ENCODE measurements at places on chromosomes 7 and 10. TPM values are rescaled to one million over a fixed set of nuclear protein-coding genes. Genes with fewer than 3 reads are reported as not detected.

Gene PAPSS2
- total RNA-seq = 16.9 TPM

Gene AGBL3
- 2.6 TPM for total RNA-seq

DNA sequence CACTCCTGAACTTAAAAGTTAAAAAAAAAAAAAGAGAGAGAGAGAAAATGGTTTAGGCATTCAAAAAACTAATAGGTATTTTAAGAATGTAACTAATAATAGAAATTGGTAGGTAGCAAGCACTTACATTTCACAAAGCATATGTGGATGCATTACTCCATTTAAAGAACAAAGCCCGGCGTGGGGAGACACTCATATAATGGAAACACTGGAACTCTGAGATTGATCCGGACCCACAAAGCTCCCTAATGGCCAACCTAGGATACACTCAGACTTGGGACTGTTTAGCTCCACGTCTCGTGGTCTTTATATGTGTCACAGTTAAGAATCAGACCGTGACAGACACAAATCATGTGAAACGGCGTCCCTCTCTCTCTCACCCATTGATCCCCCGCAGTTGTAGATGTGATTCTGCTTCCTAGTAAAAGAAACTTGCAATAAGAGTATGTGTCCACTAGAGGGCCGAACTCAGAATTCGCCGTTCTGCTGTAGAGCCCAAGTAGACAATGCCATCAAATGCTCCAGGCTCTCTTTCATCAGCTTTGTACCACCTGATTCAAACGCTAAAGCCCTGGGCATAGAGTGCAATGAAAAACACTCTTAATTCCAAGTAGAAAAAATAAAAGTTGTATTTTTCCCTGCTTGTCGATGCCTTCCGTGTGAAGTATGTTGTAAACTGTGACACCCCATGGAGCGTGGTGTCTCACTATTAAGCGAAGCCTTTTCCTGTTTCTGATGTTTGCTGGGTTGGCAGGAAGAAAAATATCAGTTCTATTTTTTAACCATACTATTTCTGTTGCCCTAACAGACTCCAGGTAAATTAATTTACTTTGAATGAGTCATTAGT, 429.0 kb upstream of the MTPN start:
- H3K4me3 ChIP-seq = no peak overlapping the region
- H3K27ac ChIP-seq = no peak overlapping the region
- peak; percentile 31 for DNase-seq
- H3K27me3 ChIP-seq = no peaks in the 10 kb centered on the region
- H3K36me3 ChIP-seq = no peaks in the 10 kb centered on the region

DNA sequence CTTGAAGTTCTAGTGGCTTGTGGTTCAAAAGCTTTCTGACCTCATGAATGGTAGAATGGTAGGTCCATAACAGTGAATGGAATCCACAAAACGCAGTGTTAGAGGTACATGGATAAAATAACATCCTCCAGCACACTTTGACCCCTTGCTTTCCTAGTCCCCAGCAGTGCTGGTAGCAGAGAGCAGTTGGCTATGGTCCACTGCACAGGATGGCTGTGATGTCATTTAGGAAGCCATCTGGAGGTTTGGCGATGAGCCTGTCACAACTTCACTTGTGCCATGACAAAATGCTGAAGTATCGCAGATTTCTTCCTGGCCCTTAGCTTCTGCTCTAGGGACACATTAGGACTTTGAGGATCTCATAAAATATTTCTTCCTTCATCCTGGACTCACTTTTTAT, 300.0 kb upstream of the FZD8 start:
- no peak overlapping the region for H3K4me3 ChIP-seq
- peaks cover 11% of the 10 kb centered on the region for H3K4me1 ChIP-seq
- no peak for DNase-seq
- H3K36me3 ChIP-seq = no peaks in the 10 kb centered on the region
- H3K27ac ChIP-seq = no peak overlapping the region

DNA sequence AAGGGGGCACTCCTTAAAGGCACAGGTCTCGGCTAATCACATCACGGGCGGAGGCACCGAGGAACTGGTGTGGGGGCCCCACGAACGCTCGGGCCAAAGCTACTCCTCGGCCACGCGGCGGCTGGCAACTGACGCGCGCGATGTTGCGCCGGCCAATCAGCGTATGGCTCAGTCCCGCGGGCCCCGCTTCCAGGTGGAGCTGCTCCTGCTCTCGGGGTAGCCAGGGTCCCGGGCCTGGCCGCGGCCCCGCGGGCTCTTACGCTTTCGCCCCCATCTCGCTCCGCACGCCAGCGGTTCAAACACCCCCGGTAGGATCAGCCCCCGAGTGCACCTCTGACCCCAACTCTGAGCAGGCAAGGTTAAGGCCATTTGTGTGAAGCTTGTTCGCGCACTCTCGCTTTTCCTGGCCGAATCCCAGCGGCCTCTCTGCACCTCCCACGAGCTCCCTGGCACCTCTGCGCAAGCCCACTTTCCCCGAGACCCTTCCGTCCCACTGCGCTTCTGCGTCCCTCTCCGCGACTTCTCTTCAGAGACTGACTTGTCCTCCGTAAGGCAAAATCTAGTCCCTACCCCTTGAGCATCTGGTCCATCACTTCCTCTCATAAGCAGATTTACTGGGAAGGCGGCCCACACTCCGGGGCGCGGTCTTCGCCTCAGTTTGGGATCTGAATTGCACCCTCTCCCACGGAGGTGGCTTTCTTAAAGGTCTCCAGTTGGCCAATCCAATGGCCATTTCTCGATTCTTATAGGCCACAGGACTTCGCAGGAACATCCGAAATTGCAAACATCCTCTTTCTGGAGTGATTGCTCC, 200.9 kb upstream of the TBX20 start:
- no peak overlapping the region for H3K4me3 ChIP-seq
- H3K27ac ChIP-seq = no peak overlapping the region
- no peaks in the 10 kb centered on the region for H3K36me3 ChIP-seq
- no peak for DNase-seq
- H3K27me3 ChIP-seq = peaks cover 7% of the 10 kb centered on the region
- H3K4me1 ChIP-seq = peaks cover 9% of the 10 kb centered on the region

DNA sequence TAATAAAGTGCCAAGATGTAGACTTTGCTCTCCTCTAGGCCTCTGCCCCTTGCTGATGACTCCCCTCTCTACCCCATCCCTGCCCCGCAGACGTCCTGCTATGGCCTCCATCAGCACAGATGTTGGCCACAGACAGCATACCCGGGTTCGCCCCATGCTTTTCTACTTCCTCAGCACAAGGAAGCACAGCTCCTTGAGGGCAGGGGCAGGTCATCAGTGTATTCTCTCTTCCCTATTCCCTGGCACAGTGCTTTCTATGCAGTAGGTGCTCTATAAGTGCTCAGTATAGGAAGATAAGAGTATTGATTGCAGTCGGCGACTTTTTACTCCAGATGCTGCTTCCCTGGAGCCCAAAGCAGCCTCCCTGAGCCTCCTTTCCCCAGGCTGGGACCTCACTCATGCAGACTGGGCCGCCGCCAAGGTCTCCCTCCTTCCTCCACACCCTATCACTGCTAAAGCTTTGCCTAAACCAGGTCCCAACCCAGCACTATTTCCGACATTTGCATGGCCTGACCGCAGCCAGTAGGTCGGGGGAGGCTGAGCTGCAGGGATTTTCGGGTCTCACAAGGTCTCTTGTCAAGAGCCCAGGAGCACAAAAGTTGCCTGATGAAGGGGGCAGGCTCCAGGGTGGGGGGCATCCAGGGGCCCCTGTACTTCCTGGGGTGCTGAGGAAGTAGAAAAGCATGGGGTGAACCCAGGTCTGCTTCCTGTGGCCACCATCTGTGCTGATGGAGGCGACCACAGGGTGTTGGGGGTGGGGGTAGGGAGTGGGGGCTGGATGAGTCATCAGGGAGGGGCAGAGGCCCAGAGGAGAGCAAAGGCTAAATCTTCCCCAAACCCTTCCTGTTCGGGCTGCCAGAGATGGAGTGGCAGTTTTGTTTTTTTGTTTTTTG, 8.0 kb downstream of the CALHM3 start:
- H3K4me3 ChIP-seq = no peak overlapping the region
- no peaks in the 10 kb centered on the region for H3K27me3 ChIP-seq
- DNase-seq = no peak
- H3K36me3 ChIP-seq = no peaks in the 10 kb centered on the region
- H3K27ac ChIP-seq = peak overlapping the region; percentile 35

- H3K4me1 ChIP-seq = no peaks in the 10 kb centered on the region
- no peaks in the 10 kb centered on the region for H3K36me3 ChIP-seq
- no peak for DNase-seq
- H3K27ac ChIP-seq = no peak overlapping the region
- no peak overlapping the region for H3K4me3 ChIP-seq
- no peaks in the 10 kb centered on the region for H3K27me3 ChIP-seq
These were observed 410.0 kb downstream of the HTR7 start for GRCh38 chr10:90447831-90448230.

Data from body of pancreas (tissue), 4 donors.